ENCODE measurements at places on chromosomes 3 and 15. TPM values are rescaled to one million over a fixed set of nuclear protein-coding genes. Genes with fewer than 3 reads are reported as not detected.

GRCh38 chr3:125608419-125608818, 13.1 kb upstream of the OSBPL11 start:
- no peak for DNase-seq

Gene OXNAD1
- 10.9 TPM for total RNA-seq

- no peak for DNase-seq
Observed at GRCh38 chr3:138468886-138469285, 34.5 kb downstream of the ESYT3 start.

DNA sequence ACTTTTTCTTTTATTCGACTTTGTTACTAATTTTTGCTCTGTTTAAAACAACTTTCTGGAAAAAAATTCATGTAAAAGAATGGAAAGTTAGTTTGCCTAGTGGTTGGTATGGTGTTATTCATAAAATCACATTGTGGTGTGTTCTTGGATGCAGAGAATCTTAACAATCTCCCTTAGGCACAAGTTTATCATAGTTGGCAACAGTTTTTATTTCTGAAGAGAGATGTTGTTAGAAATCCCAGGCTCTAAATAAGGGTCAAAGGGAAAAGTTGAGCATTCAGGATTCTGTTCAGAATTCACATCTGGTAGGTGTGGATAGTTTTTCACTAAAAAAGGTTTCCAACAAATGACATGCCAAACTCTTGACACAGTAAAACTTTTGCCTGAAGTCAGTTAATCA, 6.4 kb downstream of the DUT start:
- no peak for DNase-seq

Gene CRYGS
- 5.8 TPM for total RNA-seq

DNA sequence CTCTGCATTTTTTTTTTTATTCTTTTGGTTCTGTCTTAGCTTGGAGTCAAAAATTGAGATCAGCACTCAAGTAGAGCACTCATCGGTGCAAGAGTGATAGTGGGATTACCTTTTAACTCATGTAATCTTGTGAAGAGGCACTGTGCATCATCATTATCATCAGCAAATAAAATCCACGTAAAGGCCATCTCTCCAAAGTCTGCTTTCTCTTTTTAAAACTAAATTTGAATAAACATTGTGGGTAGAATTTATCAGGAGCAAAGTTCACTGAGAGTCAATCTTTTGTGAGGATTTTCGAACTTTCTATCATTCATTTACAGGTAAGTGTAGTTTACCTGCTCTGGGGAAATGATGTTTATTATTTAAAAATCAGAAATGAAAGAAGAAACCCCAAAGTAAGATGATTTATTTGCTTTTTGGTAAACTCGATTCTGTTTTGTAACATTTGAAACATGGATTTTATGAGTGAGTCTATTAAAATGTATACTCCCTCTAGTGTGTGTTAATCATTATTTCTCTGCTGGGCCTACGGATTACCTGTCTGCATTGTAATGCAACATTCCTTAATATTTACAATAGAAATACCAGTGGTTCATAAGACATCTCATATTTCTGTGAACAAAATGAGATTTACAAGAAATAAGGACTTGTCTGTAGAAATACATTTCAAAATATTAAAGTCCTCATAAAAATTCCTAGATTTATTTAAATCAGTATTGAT, 327.7 kb upstream of the NAALADL2 start:
- DNase-seq = no peak

Gene FAM240A
- not detected for total RNA-seq

GRCh38 chr15:79311901-79312553, 1.1 kb downstream of the TMED3 start:
- DNase-seq = no peak

- no peak for DNase-seq
Observed at GRCh38 chr3:88141458-88142083, 8.2 kb upstream of the C3orf38 start.

Gene PLA2G4F
- total RNA-seq = not detected

DNA sequence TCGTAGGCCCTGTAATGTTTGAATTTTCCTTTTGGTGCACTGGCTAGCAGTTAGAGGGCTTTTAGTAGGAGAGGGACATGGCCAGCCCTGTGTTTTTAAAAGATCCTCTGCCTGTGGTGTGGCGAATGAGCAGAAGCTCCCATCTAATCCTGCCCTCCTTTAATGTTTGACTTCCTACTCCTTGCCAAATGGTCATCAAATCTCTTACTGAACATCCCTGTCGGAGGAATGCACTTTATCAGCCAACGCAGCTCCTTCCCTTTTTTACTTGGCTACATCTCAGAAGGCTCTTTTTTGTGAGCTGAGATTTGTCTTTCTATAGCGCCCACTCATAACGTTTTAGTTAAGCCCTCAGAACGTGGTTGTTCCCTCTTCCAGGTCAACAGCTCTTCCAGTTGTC, 44.8 kb downstream of the MAP2K5 start:
- DNase-seq = no peak

GRCh38 chr15:101625184-101625583, 27.0 kb downstream of the TM2D3 start:
- DNase-seq = no peak

GRCh38 chr3:50441424-50442217, 61.8 kb downstream of the CACNA2D2 start:
- DNase-seq = no peak

DNA sequence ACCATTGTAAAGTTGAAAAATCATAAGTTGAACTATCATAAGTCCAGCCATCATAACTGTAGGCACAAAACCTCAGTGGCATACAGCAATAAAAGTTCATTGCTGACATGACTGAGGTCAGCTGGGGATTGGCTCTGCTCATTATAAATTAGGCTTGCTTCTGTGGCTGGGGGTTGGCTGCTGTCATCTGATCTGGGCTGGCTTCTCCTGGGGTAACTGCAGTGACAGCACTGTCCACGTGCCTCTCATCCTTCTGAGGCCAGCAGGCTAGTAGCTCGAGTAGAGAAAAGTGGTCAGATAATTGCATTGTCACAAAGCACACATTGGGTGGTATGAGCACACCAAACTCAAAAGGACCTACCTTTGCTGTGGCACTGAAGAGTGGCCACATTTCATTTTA, 31.3 kb downstream of the CMTM7 start:
- no peak for DNase-seq

DNA sequence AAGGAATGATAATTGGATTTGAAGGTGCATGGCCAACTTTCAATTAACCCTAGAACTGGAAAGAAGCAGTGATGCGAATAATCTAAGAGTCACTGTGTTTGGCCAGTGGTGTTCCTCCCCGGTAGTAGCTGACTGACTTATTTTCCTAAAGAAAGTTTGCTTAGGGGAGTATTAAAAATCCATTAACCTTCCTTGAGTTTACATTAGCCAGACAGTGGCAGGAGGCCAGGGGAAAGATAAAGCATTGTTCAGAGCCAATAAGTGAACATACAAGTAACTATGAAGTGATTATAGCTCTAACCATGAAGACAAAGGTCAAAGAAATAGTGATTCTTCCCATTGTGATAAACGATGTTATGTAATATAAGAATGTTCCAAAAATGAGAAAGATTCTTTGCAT, 8.9 kb upstream of the TMEM202 start:
- DNase-seq = no peak
